ENCODE measurements at places on chromosomes 1 and 21.

- DNase-seq = no peak
Observed at GRCh38 chr1:111867868-111868440, 112.3 kb downstream of the DDX20 start.

- no peak for DNase-seq
Observed at GRCh38 chr1:108533351-108534083, 26.4 kb upstream of the EEIG2 start.

DNA sequence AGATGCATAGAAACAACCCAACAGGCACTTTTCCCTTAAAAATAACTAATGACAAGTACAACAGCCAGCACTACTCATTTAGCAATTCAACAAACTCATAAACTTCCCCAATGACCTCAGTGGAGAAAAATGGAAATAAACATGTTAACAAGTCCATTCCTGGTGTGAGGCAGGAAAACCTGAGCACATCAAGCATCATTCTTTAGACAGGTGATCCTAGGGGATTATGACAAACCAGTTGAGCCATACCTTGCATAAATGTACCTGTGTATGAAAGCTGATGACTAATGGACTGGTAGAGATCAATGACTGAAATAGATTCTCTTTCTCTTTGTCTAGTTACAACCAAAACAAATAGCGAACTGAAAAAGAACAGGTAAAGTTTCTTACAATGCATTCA is 7.0 kb downstream of the COL24A1 start:
- DNase-seq = no peak

DNA sequence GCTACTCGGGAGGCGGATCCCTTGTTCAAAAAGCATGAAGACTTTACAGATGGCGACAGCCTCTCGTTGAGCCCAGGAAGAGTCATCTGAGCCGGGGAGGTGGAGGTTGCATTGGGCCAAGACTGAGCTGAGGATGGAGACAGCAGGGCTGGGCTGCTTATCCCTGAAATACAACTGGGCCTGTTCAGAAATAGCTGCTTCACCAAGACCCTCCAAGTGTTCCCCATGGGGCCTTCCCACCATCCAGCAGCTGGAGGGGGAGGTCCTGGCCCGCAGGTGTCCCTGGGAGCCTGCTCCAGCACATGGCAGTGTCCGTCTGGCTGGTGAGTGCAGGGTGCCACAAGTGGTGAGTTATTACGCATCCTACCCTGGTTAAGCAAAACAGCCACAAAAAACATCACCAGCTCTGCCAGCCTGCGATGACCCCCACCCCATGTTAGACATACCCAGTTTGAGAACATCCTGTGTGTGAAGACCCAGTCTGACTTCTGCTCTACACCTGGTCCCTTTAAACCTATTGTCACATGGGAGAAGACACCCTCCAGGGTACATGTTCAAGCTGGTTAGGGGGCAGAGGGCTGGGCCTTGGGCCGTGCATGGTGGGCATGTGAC is 93.1 kb upstream of the TMPRSS2 start:
- DNase-seq = no peak

- DNase-seq = no peak
Observed at GRCh38 chr1:201178718-201179117, 11.9 kb upstream of the IGFN1 start.

Data from AG08396 (cell line).